ENCODE measurements at places on chromosomes 11 and 22. TPM values are rescaled to one million over a fixed set of nuclear protein-coding genes. Genes with fewer than 3 reads are reported as not detected.

GRCh38 chr22:17434856-17435255, 65.6 kb downstream of the CECR2 start:
- no peaks in the 10 kb centered on the region for H3K4me1 ChIP-seq
- no peak overlapping the region for H3K27ac ChIP-seq

GRCh38 chr11:1870721-1871466, 18.0 kb downstream of the LSP1 start:
- no peaks in the 10 kb centered on the region for H3K36me3 ChIP-seq
- no peak for DNase-seq
- peak overlapping the region; percentile 69 for H3K4me3 ChIP-seq
- peaks cover 47% of the 10 kb centered on the region for H3K4me1 ChIP-seq

- H3K4me1 ChIP-seq = peaks cover 18% of the 10 kb centered on the region
- no peaks in the 10 kb centered on the region for H3K27me3 ChIP-seq
- peak overlapping the region; percentile 98 for H3K4me3 ChIP-seq
- DNase-seq = no peak
- peak overlapping the region; percentile 99 for H3K27ac ChIP-seq
These were observed 499 bp downstream of the DLAT start for GRCh38 chr11:112025707-112026106.

DNA sequence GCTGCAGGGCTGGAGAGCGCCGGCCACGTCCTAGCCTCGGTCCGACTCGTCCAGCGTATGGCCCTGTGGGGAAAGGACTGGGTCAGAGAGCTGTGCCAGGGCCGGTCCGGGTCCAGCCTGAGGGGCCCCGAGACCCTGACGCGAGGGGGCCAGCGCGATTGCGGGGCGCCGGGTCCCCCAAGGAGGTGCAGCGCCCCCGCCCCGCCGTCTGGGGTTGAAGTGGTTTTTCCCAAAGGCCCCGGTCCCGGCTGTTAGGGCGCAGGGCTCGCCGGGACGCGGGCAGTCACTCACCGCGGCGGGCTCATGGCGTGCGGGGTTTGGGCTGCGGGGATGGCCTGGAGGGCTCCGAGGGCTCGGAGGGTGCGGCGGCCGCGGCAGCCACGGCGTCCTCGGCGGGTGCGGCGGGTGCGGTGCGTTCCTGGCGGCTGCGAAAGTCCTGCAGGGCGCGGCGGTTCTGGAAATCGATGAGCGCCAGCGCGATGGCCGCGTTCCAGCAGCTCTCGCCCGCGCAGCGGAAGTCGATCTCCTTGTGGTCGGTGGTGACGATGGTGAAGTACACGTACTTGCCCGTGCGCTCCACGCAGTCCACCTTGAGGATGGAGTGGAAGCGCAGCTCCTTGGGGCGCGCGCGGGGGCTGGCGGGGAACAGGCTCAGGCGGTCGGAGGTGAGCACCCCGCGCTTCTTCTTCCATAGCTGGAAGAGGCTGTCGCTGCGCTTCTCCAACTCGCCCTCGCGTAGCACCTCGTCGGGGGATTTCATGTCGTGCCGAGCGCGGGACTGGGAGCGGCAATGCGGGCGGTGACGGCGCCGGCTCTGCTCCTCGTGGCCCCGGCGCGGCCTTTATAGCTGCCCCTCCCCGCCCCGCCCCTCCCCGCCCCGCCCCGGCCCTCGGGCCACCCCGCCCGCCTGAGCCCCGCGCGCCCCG, at the start of gene PHLDA2:
PHLDA2 (minus strand) TSS at position 816 of the 926 bp plus-strand sequence; CDS start at position 760, 56 bp downstream.
- peak within 1 kb of the TSS; percentile 80 for H3K27ac ChIP-seq
- peaks cover 31% of the 10 kb centered on the region for H3K4me1 ChIP-seq
- no peaks in the 10 kb centered on the region for H3K36me3 ChIP-seq
- H3K27me3 ChIP-seq = peaks cover 9% of the 10 kb centered on the region
- peak within 1 kb of the TSS; percentile 84 for H3K4me3 ChIP-seq

GRCh38 chr11:108289699-108290098, 66.8 kb downstream of the ATM start:
- no peaks in the 10 kb centered on the region for H3K27me3 ChIP-seq
- no peak overlapping the region for H3K4me3 ChIP-seq
- H3K36me3 ChIP-seq = peaks cover 15% of the 10 kb centered on the region
- H3K4me1 ChIP-seq = peaks cover 4% of the 10 kb centered on the region
- no peak overlapping the region for H3K27ac ChIP-seq

GRCh38 chr11:58318532-58318931, 40.3 kb downstream of the OR5B17 start:
- H3K27ac ChIP-seq = no peak overlapping the region
- H3K4me3 ChIP-seq = no peak overlapping the region
- no peak for DNase-seq

- H3K27me3 ChIP-seq = peaks cover under 1% of the 10 kb centered on the region
- H3K36me3 ChIP-seq = no peaks in the 10 kb centered on the region
- no peak for DNase-seq
- no peak overlapping the region for H3K27ac ChIP-seq
- H3K4me1 ChIP-seq = no peaks in the 10 kb centered on the region
These were observed 191.5 kb downstream of the CEP164 start for GRCh38 chr11:117519170-117519569.

MS4A4E gene
- total RNA-seq = not detected

MFRP gene
- not detected for total RNA-seq

VPREB1 gene
- not detected for total RNA-seq

All from natural killer cell treated with Interleukin-12 subunit alpha and Interleukin-12 subunit beta and Interleukin-15 and Interleukin-18, amount 100 ng/mL, for 72 hours (primary cell).